ENCODE measurements at places on chromosomes 3 and 15.

- DNase-seq: no peak
Measured at GRCh38 chr3:12405432-12406272, 78.6 kb upstream of the TSEN2 start.

DNA sequence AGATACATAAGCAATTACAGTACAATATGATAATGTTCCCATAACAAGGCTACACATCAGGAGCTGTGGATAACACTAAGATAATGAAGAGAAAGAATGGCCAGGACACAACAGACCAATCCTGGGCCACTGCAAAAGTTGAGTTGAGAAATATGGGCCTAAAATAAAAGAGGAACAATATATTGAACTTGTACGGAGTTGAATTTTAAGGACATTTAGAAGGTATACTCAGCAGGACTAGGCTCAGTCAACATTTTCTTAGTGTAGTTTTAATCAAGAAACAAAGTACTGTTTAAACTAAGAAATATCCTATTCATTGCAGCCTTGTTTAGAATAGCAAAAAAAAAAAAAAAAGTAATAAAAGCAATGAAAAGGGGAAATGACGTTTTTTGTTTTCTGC, 24.3 kb downstream of the HERC1 start:
- DNase-seq: no peak

GRCh38 chr15:86061581-86061980, 18.1 kb upstream of the AGBL1 start:
- DNase-seq: no peak

DNA sequence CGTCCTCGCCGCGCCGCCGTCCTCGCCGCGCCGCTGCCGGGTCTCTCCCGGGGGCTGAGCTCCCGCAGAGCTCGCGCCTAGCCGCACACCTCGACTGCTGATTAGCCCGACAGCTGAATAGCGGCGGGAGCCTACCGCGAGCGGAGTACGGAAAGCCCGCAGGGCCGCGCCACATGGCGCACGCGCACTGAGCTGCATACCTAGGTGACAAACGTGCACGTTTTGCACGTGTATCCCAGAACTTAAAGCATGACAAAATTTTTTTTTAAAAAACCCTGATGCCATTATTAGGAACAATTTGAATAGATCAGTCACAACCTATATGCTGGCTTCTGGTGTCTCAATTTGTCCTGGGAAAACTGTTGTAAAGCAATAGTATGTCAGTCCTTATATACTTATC, at the start of gene GOLGA8A:
Gene GOLGA8A, minus strand, starts transcription at position 122 of the 400 bp plus-strand sequence. CDS start 48,117 bp downstream, outside the sequence.
- peak; percentile 86 for DNase-seq

GRCh38 chr3:100057716-100058575, 56.4 kb downstream of the FILIP1L start:
- no peak for DNase-seq

All from activated CD8-positive, alpha-beta T cell treated with anti-CD3 and anti-CD28 coated beads for 36 hours (primary cell).